Lung (tissue), 17 donors: ENCODE measurements at places on chromosomes 2 and 18.

DNA sequence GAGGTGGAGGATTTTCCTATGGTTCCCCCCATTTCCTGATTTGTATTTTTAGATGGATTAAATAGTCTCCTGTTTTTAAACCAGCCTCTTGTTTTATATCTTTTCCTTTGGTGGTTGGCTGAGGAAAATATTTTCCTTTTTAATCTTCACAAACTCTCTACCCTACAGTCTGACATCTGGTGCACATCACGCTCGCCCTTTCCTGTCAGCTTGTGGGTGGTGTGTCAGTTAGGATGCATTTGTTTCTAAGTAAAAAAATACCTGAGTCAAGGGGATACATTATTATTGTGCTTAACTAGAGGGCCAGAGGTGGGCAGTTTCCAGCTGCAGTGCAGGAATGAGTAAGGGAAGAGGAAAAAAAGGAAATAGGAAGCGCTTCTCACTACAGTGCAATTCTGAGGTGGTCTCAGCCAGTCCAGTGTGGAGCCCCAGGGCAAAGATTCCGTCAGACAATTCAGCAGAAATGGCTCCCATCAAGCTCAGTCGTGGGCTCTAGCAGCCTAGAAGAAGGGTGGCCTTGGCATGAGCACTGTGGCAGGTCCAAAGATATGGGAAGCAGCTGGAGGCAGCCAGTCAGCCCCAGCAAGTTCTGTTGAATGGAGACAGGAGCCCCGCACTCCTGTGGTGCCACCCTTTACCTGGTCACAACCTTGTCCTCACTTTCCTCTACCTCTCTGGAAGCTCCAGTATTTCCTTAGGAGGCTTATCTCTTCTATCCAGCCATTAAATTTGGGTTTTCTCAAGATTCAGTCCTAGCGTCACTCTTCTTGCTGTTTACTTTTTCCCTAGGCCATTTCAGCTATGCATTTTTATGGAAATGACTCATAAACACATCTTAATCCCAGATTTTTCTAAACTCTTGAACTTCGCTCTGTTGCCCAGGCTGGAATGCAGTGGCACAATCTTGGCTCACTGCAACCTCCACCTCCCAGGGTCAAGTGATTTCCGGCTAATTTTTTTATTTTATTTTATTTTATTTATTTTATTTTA lies 18.5 kb downstream of the SFTPB start:
- DNase-seq, result no peak

DNA sequence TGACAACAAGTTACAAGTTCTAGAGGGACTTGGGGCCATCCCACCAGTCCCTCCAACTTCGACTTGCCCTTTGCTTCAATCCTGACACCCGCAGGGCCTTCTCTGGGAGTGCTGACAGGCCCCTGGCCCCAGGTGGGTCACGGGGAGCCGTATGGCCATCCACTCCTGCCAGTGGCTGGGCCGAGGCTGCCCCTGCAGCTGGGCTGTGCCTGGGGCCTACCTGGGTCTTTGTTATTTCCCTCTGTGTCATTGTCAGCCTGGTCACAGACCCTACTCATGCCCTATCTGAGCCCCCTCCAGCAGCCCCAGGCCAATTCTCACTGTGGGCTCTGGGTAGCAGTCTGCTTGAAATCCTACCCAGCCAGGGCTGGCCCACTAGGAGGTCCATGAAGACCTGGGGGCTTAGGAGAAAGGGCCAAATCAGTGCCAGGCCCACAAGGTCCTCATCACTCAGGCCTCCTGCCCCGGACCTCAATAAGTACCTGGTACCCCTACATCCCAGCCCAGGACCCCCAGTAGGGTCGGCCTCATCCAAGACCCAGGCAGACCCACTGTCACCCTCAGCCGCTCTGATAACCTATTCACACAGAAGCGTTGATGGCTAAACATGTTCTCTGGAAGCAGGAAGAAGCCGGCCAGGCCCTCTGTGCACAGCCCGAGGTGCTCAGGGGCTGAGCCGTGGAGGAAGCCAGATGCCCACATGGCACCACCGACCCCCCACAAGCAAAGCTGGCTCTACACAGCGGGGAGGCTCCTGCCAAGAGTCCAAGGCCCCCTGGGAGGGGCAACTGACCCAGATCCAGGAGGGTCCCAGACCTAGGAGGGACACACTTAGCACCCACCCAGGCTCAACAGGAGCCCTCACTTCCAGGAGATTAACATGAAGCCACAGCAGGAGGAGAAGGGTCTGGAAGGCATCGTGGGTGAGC lies 57.7 kb downstream of the BIN1 start:
- DNase-seq, result peak; percentile 11

DNA sequence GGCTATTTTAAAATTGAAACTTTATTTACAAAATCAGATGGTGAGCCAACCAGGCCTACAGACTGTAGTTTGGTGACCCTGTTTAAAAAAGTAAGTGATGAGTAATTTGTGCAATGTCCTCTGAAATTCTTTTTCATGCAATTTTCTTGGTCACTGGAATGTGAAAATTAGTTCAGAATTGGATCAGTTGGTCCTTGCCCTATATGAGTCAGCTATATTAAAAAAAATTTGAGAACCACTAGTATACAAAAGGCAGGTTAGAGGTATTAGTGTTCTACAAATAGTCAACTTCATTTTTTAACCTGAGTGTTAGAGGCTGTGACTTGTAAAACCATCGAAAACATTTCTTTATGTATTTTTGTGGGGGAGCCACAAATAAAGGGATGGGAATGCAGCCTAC lies 91.1 kb upstream of the NXPH2 start:
- no peak for DNase-seq

DNA sequence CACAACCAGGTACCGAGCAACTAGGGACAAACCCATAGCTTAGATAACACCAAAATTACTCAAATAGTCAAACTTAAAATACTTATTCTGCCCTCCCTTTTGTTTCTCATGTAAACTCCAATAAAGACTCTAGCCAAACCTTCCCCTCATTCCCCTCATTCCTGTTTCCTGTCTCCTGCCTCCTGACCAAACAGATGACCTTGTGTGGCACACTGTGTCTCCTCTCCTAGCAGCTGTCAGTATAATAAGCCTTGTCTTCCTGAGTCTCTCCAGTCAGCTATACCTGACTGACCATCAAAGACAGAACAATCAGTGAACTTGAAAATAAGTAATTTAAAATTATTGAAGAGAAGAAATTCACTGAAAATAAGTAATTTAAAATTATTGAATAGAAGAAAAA lies 14.3 kb downstream of the SULT1C4 start:
- no peak for DNase-seq

DNA sequence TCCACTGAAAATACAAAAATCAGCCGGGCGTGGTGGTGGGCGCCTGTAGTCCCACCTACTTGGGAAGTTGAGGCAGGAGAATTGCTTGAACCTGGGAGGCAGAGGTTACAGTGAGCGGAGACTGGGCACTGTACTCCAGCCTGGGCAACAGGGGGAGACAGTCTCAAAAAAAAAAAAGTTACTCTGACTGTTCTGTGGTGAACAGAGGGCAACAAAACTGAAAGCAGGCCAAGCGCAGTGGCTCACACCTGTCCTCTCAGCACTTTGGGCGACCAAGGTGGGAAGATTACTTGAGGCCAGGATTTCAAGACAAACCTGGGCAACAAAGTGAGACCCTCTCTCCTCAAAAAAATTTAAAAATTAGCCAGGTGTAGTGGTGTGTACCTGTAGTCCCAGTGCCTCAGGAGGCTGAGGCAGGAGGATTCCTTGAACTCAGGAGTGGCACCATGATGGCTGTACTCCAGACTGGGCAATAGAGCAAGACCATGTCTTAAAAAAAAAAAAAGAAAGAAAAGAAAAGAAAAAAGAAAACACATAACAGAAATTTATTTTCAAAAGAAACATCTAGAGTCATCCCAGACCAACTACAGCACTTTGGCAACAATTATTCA lies 13.6 kb upstream of the RTN4 start:
- DNase-seq, result no peak

- DNase-seq, result no peak
Measured at GRCh38 chr2:200492656-200493055, 17.2 kb downstream of the KCTD18 start.

GRCh38 chr2:219430633-219431615 lies 3.7 kb upstream of the SPEG start:
- peak; percentile 82 for DNase-seq

DNA sequence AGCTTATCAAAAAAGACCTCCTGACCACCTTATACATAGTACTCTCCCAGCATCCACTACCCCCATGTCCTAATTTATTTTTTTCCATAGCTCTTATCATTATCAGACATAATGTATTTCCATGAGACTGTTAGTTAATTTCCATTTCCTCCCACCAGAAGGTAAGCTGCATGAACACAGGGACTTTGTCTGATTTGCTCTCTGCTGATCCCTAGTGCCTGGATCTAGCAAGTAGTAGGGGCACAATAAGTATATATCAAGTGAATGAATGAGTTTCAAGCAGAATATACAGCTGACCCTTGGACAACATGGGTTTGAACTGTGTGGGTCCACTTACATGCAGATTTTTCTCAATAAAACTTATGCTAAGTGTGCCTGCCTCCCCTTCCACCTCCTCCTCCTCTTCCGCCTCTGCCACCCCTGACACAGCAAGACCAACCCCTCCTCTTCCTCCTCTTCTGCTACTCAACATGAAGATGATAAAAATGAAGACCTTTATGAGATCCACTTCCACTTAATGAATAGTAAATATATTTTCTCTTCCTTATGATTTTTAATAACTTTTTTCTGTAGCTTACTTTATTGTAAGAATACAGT lies 53.8 kb downstream of the CTAGE1 start:
- DNase-seq, result peak; percentile 29

- DNase-seq, result peak; percentile 31
Measured at GRCh38 chr2:216283038-216283900, 89.0 kb downstream of the MARCHF4 start.

DNA sequence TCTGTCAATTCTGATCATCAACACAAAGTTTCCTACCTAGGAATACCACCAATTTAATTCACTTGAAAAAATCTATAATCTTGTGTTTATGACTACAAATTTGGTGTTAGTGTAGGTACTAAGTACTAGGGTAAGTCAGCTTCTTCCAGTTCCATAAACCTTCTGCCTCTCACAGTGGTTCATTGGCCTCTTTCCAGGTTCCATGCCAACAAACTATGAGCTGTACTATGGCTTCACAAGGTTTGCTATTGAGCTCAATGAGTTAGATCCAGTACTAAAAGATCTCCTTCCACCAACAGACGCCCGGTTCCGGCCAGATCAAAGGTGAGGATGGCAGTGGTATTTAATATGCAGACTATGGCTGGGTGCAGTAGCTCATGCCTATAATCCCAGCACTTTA lies 58.8 kb downstream of the PRKRA start:
- DNase-seq, result no peak

DNA sequence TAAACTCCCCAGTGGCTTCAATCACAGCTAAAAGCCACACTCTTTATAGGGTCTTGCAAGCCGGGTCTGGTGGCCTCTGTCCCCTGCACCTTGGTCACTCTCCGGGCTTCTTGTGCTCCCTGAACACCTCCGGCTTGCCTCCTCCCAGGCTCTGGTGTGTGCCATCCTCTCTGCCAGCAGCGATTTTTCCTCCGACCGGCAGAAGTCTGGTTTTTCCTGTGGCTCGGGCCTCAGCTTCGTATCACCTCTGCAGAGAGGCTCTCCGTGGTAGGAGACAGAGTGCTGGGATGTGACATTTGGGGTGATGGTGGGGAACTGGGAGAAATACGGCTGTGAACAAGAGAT lies 58.8 kb upstream of the HPCAL1 start:
- DNase-seq, result no peak

DNA sequence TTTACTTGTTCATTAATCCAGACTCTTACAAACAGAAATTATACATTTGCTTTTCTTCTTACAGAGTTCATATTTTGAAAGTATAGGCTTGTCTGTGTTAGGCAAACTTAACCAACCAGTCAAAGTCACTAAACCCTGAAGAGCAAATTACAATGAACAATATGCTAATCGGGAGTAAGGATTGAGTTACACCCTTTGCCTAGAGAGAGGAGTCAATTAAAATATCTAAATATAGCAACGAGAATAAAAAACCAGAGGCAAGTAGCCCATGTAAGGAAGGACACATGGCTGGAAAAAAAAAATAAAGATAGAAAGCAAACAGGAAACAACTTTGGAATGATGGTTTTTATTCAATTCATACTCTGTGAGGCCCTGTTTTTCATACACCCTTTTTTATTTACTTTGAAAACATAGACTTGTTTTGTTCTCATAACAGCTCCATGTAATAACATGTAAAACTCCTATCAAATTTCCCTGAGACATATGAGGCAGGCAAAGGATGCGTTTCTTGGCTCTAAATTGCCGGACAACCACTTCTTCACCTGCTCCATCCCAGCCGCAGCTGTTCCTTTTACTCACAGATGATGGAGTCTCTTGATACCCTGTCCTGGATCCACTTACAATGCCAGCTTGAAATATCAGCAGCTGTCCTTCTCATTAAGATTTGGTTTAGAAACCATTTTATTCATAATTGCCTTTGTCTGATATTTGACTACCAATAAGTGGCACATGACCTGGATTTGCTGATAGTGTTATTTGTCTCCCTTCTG lies 767.7 kb upstream of the GCFC2 start:
- DNase-seq, result no peak

- no peak for DNase-seq
Measured at GRCh38 chr2:17813010-17813741, 3.1 kb upstream of the MSGN1 start.

DNA sequence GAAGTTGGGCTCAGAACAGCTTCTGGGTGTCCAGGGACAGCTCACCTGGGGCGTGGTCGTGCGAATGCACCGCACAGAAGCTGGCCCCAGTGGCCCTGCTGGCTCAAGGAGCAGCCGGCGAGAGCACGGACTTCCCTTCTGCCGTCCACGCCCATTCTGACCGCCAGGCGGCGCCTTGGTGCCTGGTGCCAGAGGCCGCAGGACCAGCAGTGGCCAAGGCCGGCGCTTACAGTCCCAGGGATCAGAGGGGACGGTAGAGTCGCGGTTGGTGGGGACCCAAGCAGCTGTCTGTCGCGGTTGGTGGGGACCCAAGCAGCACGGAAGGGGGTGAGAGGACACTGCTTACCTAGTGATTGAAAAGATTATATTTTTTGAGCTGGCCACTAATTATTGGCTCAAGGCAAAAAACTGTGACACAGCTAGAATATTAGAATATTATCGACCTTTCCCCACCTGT lies 25.7 kb downstream of the NPPC start:
- DNase-seq, result peak; percentile 41

GRCh38 chr2:134232461-134232860 lies 21.4 kb upstream of the MGAT5 start:
- DNase-seq, result no peak

- no peak for DNase-seq
Measured at GRCh38 chr18:29351171-29351570, 1174.2 kb upstream of the CDH2 start.

DNA sequence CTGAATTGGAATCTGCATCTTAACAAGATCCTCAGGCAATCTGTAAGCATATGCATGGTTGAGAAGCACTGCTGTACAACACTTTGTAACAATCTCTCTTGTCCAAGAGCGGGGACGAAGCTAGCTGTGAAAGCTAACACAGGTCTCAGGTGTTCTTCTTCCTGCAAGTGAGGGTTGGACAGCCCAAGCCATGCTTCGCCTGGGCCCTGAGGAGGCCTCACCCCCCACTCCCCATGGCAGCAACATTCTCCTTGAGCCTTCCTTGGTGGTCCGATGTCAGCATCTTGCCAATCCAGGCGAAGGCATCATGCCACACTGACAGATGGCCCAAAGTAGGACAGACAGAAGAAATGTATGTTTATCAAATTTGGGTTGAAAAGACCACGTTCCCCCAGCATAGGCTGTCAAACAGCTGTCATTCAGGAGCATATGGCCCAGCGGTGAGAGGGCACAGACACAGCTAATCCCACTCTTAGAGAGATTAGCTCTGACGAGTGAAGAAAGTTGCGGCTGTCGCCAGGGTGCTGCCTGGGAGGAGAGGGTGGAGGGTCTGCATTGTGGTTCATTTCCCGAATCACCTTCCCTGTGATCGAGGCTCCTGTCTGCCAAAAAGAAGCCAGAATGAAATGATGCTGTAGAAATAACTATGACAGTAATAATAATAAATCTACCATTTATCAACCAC lies 344.7 kb downstream of the MYCN start:
- no peak for DNase-seq
